Activated naive CD4-positive, alpha-beta T cell treated with anti-CD3 and anti-CD28 coated beads, Interleukin-2, amount 10 ng/mL, durations not matched to agents 7 days and 5 days (primary cell): ENCODE measurements at places on chromosomes 7 and 10.

- DNase-seq: no peak
Observed at GRCh38 chr7:47328392-47329319, 253.3 kb downstream of the TNS3 start.

GRCh38 chr10:93445097-93445960 is 36.8 kb downstream of the MYOF start:
- no peak for DNase-seq

DNA sequence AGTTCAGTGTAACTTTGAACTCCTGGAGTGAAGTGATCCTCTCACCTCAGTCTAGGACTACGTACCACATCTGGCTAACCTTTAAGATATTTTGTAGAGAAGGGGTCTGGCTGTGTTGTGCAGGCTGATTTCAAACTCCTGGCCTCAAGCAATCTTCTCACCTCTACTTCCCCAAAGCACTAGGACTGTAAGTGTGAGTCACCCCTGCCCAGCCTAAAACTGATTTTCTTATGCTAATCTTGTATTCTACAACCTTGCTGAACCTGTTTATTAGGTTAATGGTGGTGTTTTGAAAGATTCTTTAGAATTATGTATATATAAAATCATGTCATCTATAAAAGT is 58.0 kb downstream of the LCOR start:
- DNase-seq: no peak

DNA sequence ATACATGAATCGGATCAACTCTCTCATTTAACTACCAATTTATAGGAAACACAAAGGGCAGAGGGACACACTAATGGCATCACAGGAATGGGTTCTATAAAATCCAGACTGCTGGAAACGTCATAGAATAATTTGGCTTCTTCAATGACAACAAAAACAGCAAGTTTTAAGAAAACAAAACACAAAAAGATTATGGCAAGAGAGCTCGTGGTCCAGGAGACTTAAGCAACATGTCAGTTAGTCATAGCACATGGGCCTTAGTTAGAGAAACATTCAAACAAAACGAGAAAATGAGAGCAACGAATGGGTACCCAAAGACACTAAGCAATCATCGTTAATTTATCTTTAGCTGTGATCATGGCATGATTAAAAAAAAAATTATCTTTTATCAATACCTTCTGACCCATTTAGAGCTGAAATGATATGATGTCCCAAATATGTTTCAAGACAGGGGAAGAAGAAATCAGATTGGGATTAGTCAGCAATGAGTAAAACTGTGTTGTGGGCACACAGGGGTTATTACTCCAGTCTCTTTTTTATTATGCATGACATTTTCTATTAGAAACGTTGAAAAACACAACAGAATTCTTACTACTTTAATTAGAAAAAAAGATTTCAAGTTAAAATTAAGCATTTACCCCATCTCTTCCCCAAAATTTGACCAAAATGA is 28.3 kb downstream of the NCAPG2 start:
- DNase-seq: no peak

- no peak for DNase-seq
Observed at GRCh38 chr7:16368885-16369284, 52.5 kb downstream of the CRPPA start.

DNA sequence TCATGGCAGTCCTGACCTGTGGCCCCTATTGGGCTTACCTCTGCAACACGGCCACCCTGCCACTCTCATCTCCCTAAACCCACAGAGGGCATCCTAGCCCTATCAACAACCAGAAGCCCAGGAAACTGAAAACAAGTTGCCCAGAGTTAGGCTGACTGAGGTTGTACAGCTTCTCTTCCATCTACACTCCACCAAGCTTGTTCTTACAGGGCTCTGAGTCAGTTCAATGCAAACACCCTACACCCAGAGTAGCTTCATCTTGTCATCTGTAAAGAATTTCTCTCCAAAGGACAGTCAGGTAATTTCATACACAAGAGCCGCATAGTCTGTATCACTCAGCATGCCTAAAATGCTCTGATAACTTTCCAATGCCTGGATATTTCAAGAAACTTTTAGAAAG is 175.4 kb downstream of the ARID5B start:
- peak; percentile 31 for DNase-seq

GRCh38 chr7:30178748-30179436 is 44.1 kb downstream of the MTURN start:
- no peak for DNase-seq

DNA sequence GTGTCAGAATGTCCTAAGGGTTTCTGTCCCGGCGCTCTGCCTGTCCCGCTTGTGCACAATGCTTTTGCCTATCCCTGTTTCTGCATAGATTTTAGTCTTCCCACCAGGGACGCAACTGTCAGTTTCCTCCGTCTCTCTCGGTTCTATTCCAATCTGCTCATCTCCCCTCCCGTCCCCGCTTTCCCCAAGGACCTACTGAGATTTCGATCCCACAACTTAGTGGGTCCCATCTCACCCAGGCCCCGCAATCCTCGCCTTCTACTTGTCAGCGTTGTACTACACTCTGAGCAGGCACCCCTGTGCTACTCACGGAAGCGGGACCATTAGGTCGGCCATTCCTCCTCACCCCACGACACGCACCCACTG is 519 bp upstream of the ZNF655 start:
- no peak for DNase-seq

DNA sequence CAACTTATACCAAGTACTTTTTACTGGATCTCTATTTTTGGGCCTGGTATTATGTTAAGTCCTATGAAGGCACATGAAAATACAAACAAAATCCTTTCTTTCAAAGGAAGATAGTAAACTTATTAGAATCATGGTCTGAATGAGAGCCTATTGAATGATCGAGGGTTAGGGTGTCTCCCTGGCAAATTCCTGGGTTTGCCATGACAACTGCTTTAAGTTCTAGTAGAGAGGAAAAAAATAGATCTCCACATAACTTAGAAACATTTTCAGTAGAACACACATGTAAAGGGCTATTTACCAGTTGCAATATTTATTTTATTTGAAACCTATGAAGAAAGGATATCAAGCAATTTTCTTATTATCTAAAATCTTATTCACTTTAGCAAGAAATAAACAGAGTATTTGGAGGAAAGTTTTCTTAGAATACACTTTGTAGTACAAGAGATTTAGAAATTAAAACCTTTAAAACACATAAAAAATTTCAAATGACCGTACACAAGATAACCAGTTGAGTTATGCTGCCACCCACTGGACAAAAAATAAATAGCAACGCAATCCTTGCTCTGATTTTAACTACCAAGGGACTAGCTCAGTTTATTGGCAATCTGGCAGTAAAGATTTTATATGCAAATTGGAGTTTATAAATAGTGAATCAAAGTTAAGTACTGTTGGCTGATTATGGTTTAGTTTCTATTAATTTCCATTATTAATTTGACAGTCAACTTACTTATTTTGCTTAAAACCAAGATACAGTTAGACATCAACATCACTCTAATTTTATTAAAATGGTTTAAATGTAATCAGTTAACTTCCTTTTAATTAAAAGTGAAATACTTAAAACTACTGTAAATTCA is 33.9 kb downstream of the CACUL1 start:
- DNase-seq: peak; percentile 73

DNA sequence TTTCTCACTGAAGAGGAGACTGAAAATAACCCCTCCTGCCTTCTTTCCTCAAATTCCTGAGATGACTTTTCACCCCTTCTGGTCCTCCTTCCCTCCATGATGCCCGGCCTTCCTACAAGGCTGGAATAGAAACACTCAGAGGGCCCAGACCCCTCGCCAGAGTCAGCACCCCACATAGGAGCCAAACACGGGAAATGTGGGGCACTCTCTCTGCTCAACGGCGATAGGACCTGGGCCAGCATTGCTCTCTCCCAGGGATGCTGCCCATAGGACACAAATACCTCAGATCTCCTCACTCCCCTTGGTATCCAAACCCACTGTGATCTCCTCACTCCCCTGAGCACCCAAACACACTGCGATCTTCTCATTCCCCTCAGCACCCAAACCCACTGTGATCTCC is 7.4 kb downstream of the CFAP46 start:
- no peak for DNase-seq

DNA sequence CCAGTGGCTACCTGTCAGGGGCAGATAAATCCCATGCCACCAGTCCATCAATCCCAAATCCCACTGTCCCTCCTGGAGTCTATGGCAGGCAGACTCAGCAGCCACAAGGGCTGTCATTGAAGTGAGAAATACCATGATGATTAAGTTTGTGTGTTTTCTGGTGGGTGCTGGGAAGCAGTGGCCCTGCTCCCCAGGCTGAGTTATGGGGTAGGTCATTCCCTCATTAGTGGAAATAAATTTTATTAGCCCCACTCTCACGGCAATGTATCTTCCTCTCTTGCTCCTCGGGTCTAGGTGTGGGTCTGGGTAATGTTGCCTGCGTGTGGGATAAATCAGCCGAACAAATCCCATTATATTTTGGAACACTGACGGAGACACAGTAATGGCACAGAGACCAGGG is 76.8 kb downstream of the PLXNA4 start:
- no peak for DNase-seq

DNA sequence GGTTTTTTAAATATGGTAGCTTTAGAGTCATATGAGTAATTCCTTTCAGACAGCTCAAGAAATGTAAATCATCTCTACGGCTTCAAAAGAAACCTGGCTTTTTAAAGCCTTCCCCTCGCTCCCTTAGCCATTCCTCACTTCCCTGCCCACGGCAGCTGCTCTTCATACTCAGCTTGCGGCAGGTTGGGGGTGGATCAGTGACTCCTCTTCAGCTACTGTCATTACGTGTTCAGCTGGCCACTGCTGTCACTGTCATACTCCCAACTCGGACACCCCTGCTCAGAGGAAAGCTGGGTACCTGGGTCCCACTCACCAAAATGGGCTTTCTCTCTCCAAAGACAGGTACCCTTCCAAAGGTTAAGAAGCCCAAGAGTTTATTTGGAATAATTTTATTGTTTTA is 6.6 kb downstream of the YWHAG start:
- DNase-seq: no peak

DNA sequence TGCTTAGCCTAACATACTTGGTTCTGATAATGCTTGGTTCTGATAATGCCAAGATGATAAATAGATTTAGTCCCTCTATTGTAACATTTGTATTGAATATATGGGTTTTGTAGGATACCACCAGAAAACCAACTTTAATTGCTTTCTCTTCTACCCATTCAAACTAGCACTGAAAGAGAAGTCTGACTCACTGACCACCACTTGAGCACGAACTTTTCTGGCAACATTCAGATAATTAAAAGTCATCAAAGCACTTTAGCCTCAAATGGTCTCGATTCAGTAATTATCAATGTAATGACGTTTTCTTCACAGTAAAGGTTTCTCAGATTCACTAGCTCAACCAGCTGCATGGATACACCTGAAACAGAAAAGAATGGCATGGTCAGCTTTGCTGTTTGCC is 63.0 kb downstream of the HDAC9 start:
- no peak for DNase-seq

- DNase-seq: no peak
Observed at GRCh38 chr7:96691702-96692101, 17.9 kb downstream of the SEM1 start.

GRCh38 chr7:148547951-148548350 is 42.6 kb upstream of the C7orf33 start:
- no peak for DNase-seq

- no peak for DNase-seq
Observed at GRCh38 chr10:100129424-100129823, 47.8 kb upstream of the CPN1 start.

- DNase-seq: no peak
Observed at GRCh38 chr7:5420067-5420880, 3.4 kb downstream of the TNRC18 start.

DNA sequence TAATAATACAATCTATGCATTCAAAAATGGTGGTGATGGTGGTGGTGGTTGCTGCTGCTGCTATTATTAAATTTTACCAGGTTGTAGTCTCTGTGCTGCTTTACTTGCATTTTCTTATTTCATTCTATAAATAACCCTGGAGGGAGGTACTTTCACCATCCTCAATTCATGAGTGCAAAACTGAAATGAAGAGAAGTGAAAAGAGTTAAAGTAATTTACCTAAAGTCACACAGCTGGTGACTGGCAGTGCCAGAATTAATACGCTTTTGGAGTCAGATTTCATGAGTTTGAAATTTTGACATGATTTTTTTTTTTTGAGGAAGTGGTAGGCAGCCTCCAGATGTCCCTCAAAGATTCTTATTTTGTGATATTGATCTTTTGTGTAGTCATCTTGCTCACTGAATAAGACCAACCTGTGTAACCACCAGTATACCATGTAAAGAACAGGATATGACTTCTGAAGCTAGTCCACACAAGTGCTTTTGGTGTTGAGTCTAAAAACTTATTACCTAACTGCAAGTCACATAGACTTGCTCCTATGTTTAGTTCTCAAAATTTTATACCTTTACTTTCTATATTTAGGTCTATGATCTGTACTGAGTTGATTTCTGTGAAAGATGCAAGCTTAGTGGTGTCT is 218.8 kb downstream of the ZWINT start:
- DNase-seq: no peak
